ENCODE measurements at places on chromosomes 6 and 20.

GRCh38 chr6:137487181-137487868 lies 6.9 kb downstream of the OLIG3 start:
- no peak for DNase-seq

- no peak for DNase-seq
Observed at GRCh38 chr6:163702736-163703135, 288.2 kb downstream of the QKI start.

GRCh38 chr6:112287577-112288225 lies 33.3 kb upstream of the LAMA4 start:
- no peak for DNase-seq

DNA sequence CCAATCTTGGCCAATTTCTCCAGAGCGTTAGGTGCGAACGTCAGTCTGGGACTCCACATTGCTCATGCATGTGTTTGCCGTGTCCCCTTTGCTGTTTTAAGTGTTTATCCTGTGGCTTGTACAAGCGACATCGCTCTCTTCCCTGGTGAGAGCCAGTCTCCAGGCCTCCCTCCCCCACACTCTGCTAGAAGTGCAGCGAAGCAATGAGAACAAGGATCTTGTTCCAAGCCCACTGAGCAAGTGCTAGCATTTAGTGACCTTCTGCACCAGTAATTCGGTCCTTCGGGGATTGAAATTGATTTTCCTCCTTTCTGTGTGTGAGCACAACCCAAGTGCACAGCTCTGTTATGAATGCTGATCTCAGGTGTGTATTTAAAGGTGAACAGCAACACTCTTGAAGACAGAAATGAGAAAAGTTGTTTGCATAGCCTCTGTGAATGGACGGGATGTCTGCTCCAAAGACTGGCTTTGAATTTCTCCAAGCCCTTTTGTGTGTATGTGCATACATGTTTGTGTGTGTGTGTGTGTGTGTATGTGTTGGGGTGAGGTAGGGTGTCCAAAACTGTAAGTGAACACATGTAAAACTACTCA lies 29.0 kb downstream of the CD83 start:
- no peak for DNase-seq

GRCh38 chr20:23011008-23011721 lies 23.9 kb upstream of the SSTR4 start:
- no peak for DNase-seq

DNA sequence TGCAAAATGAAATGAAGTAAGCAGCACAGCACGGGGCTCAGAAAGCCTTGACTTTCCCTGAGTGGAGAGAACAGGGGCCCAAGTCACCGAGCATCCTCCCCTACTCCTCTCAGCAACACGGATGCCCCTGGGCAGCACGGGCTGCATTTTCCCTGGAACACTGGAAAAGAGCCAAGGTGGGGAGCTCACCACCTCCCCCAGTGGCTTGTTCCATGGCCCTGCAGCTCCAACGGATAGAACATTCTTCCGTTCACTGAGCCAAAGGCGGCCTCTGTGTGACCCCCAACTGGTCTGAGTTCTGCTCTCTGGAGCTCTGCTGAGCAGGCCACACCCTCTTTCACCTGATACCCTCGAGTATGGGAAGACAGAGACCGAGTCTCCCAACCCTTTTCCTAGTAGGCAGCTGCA lies 20.8 kb upstream of the EMILIN3 start:
- DNase-seq = no peak

GRCh38 chr20:54276577-54277169 lies 68.8 kb downstream of the PFDN4 start:
- DNase-seq = no peak

DNA sequence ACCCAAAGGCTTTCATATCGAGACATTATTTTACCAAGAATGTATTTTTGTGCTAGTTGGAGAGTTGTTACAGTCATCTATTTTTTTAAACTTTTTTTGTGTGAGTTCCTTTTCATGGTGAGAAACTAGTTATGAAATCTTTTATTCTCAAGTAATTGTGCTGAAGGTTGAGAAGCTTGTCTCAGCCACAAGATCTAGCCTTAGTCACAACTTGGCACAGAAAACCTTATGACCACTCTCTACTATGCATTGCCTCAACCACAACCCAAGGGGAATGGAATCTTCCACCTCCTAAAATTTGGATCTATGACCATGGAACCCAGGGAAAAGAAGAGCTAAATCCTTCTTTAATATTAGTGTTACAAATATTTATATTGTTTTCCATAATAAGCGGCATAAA lies 58.5 kb downstream of the HS3ST5 start:
- DNase-seq = no peak

DNA sequence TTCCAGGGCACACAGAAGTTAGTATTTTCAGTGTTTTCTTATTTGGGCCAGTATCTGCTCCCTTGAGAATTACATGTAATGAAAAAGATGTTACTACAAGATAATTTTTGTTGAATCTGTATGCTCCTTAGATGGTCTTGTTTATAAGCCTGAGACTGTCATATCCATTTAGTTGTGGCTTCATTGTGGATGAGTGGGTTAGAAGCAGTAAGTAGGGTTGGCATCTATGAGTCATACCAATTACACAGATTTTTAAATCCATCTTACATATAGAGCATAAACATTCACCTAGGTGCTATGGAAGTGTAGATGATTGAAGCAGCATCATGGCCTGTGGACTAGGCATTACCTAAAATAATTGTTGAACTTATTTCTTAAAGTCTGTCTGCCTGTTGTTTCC lies 13.5 kb upstream of the BAG2 start:
- no peak for DNase-seq

GRCh38 chr20:39716796-39717341 lies 754.7 kb downstream of the DHX35 start:
- DNase-seq = no peak

DNA sequence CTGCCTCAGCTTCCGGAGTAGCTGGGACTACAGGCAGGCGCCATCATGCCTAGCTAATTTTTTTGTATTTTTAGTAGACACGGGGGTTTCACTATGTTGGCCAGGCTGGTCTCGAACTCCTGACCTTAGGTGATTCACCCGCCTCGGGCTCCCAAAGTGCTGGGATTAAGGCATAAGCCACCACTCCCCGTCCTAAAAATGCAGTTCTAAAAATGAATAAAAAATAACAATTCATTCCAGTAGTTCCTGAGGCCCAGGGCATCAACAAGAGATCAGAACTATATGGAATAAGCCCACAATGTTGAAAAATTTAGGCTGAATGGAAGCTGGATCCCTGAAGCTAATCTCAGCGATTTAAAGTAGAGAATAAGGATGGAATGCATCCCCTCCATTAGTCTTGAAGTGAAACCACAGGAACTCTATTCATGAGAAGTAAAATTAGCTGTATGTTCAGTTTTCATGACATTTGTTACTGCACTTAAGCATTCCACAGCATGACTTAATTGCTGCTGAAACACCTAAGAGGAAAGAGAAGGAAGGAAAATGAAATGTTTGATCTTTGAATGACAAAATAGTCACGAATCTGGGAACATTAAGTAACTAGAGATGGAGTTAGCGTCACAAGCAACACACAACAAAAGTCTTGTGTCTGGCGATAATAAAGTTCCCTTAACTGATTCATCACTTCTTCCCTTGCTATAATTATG lies 80.4 kb upstream of the RIPOR2 start:
- no peak for DNase-seq

- DNase-seq = no peak
Observed at GRCh38 chr6:107237992-107238660, 122.8 kb upstream of the BEND3 start.

DNA sequence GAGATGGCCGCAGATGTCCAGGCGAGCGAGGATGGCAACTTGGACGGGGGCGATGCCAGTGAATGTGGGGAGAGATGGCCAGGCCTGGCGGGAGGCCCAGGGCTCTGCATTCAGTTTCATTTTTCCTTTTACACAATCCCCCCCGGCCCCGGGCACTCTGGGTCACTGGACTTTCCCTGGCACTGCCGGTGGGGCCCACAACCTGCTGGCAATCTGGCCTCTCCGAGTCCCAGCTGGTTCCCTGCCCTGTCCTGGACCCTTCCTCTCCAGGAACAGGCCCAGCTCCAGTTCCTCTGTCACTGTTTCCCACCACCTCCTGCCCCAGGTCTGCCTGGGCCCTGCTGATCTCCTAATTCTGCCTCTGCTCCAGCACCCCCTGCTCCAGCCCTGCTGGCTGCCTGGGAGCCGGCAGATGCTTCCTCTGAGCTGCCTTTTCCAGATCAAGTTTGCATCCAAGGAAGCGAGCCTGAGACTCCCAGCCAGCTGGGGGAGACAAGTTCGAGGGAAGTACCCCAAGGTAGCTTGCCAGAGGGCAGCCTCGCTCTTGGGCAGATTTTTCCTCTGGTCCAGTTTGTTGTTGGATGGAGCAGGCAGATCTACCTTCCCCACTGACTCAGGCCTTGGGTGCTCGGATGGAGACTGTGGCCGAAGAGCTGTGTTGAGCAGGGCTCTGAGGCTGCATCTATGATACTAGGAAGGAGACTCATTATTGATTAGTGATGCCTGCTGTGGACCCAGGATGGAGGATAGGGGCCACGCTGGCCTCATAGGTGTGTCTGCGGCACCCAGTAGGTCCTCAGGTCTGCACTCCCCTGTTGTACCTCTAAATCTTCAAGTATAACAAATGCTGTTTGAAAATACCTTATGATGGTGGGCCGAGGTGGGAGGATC lies 83.2 kb downstream of the CEBPB start:
- no peak for DNase-seq

- DNase-seq = no peak
Observed at GRCh38 chr6:129661536-129662405, 48.2 kb downstream of the ARHGAP18 start.

DNA sequence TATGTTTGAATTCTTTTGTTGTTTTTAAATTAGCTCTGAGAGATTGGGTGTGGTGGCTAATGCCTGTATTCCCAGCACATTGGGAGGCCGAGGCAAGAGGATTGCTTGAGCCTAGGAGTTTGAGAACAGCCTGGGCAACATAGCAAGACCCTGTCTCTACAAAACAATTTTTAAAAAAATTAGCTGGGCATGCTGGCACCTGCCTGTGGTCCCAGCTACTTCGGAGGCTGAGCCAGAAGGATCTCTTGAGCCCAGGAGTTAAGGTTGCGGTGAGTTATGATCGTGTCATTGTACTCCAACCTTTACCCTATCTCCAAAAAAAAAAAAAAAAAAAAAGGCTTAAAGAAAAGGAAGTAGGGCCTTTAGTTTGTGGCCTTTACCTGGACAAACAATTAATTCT lies 22.9 kb downstream of the DHX35 start:
- DNase-seq = no peak

- no peak for DNase-seq
Observed at GRCh38 chr6:149135809-149136208, 181.7 kb upstream of the TAB2 start.

Measured in hypothalamus (tissue), 51 donors.